ENCODE measurements at places on chromosomes 7 and 10.
A peak's percentile ranks its signal among the peaks of the same experiment; 100 is the strongest.

DNA sequence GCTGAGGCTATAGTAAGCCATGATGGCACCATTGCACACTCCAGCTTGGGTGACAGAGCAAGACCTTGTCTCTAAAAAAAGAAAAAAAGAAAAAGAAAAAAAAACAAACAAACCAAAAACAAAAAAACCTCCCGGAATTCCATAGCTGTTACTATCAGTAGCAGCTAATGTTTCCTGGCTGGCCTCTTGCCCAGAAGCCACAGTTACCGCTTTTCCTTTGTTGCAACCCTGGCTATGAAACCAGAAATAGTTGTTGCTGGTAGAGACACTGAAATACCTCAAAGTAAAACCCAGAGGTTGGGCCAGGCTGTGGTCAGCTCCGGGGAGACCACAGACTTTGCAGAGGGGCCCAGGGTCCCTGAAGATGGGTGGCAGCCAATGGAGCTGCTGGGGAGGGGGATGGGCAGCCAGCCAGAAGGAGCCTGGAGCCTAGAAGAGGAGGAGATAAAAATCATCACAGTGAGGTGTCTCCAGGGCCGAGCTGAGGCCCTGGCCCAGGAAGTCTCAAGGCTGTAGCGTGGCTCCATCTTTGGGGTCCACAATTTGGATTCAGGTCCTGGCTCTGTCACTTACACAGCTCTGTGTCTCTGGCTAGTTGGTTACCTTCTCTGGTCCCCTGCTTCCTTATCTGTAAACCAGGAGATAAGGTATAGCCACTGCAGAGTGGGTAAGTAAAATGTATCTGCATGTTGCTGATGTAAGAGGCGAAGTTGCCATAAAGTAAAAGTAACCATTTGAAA lies 3.4 kb upstream of the CHST12 start:
- DNase-seq = peak; percentile 92

GRCh38 chr7:47908720-47909119 lies 39.5 kb downstream of the PKD1L1 start:
- no peak for DNase-seq

DNA sequence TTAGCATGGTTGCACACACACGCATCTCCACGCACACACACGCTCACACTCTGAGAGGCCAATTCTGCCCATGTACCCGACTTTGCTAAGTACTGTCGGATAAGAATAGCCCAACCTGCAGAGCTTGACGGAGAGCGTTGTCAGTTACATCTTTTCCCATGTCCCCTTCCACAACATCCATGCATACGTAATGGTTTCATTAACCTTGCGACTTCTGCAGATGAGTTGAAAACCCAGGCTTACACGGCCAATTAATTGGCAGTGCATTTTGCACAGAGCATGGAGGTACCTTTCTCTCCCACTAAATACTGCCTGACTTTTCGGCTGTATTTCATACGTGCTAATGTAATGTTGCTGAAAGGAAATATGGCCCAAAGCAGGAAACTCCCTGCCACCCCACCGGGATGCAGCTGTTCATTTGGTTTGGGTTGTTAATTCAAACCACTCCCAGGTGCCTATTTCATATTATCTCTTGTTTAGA lies 291.2 kb upstream of the HABP2 start:
- no peak for DNase-seq

GRCh38 chr7:73905360-73905759 lies 44.4 kb downstream of the TMEM270 start:
- DNase-seq = no peak

- DNase-seq = no peak
Observed at GRCh38 chr10:71346731-71347130, 27.7 kb downstream of the SLC29A3 start.

DNA sequence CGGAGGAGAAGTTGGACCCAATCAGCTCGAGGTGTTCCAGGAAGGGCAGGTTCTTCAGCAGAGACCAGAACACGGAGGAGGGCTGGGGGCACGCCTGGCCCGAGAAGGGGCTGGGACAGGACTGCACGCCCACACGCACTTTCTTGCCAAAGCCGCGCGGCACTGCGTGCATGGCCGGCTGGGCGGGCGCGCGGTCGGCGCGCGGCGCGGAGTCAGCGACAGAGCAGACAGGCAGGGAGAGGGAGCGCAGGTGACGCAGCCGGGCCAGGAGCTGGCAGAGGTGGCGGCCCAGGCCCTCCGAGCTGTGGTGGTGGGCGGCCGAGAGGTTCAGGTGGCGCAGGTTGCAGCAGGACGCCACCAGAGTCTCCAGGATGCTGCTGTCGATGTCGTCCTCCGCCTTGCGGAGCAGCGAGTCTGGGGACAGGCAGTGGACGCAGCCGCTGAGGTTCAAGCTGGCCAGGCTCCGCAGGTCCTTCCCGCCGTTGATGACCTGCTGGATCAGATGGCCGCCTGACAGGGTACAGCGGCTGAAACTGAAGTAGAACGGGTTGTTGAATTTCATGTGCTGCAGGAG lies 77.2 kb upstream of the TNRC18 start:
- no peak for DNase-seq

DNA sequence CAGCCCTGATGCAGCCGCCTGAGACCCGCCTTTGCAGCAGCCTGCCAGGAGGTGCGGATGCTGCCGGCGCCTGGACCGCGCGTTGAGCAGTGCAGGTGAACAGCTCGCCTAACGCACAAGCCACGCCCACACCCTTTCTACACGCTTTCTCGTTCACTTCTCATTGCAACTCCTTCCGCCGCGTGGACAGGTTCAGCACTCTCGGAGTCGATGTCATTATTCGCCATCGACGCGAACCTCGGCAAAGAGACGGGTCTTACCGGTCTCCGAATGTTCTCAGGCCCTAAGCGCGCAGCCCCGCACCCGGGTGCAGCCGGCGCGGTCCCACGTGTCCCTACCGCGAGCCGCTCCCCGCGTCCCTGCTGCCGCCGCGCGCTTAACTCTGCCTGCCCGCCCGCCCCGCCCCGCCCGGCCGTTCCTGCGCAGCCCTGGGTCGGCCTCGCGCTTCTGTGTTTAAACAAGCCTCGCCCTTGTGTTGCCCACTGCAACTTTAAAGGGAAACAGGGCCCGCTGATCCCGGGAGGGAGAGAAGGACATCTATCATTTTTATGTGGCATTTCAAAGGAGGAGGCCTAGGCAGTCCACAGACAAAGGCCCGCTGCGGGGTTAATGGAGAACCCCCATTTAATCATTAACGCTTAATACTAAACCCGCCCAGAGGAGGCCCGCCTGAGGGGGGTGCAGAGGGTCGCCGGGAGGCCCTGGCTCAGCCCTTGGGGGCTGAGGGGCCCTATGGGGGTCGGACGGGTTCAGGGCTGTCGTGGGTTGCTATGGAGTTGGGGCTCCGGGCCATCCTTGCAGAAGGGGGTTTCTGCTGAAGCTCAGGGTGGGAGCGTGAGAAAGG lies 128.5 kb downstream of the WDR11 start:
- DNase-seq = no peak

DNA sequence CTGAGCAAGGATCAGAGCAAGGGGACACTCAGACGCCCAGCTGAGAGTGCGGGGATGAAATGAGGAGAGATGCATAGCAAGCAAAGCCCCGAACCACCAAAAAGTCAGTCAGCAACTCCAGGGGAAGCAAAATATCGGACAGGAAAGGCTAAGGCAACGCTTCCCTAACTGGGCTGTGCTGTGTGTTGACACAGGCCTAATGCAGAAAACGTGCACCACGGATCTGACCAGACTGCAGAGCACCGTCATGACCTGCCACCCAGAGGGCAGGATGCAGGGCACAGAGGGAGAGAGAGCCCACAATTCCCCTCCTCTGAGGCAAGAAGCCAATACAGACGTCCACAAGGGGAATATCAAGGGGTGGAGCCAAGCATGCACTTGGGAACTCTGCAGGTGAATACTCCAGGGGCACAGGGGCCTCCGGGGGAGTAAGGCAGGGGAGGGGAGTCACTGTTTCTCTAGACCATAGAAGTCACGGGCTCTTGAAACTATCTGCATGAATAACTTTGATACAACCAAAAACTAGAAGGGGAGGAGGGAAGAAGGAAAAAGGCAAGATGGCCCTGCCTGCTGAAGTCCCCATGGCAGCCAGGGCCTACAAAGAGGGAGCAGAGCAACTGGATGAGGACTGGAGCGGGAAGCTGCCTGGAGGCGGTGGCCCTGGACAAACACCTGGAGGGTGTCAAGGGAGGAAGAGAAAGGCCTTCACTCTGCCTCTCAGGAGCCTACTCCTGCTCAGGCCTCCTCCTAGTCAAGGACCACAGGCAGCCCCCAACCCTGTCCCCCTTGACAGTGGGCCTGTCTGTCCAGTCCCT lies 26.2 kb downstream of the GRID1 start:
- no peak for DNase-seq
